ENCODE measurements at places on chromosomes 2 and 18.

GRCh38 chr2:207501802-207502576 lies 27.8 kb upstream of the CREB1 start:
- DNase-seq = no peak

DNA sequence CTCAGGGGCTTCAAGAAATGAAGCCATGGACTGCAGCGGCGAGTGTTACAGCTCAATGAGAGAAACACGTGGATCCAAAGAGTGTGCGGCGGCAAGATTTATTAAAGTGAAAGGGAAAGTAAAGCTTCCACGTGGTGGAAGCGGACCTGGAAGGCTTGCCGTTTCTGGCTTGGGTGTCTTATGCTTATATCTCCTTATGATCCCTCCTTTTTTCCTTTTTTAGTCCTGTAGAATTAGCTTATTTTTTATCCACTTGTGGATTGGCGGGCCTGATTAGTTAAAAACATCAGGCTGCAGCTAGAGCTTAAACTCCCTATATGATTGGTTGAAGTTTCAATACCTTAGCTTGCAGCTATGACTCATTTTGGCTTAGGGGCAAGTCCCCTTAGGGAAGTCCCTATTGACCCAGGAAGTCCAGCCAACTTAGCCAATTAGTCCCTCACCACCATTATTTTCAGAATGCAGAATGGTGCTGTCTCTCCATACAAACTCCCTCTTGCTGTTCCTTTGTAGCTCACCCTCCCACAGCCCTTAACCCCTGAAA lies 11.6 kb upstream of the HNMT start:
- no peak for DNase-seq

DNA sequence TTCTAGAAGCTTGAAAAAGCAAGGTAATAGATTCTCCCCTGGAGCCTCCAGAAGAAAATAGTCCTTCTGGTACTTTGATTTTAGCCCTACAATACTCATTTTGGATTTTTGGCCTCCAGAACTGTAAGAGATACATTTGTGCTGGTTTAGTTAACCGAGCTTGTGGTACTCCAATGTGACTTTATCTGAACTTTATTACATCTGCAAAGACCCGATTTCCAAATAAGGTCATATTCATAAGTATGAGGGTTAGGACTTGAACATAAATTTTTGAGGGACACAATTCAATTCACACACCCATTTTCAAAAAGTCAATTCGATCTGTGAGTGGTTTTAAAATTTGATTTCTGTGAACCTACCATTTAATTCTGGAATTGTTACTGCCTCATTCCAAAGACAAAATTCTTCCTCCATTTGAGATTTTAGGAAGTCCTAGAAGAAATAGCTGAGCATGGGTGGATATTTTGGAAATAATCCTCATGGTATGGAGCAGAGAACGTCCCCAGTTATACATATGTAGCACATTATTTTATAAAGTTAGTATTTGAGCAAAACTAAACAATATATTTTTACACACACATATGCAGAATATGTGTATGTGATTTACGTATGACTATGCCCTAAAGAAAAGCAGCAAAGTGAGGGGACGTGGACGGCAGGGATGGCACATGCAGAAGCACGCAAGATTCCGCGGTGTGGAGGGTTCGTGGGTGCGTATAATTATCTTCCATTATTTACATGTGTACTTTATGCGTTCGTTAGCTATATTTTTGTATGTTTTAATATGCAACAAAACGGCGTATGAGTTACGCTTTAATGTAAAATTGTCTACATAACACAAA lies 905 bp upstream of the NUP35 start:
- no peak for DNase-seq

DNA sequence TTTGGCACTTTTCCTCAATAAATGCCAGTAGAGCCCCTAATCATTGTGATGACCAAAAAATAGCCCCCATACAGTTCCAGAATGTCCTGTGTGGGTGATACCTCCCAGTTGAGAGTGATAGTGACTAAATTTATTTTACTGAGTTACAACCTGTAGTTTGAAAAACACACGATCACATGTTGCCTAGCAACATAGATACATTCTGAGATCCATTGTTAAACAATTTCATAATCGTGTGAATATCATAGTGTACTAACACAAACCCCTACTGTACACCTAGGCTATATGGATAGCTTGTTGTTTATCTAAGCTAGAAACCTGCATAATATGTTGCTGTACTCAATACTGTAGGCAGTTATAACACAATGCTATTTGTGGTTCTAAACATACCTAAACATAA lies 30.6 kb downstream of the KCMF1 start:
- DNase-seq = no peak

DNA sequence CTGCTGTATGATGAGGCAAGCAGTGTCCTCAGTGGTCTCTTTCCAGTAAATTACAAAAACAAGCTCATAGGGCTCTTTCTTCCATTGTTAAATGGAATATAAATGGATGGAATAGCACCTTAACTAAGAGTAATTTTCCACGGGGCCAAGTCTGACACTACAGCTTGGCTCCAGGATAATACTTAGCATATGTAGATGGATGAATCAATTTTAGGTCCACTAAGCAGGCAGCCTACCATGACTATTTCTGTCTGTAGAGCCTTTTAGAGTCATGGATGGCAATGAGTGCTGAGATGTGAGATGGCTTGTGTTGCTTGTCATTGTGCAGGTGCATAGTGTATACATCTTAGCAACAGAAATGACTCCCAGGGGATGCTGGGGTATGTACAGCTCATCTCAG lies 125.9 kb downstream of the PKP4 start:
- DNase-seq = no peak

DNA sequence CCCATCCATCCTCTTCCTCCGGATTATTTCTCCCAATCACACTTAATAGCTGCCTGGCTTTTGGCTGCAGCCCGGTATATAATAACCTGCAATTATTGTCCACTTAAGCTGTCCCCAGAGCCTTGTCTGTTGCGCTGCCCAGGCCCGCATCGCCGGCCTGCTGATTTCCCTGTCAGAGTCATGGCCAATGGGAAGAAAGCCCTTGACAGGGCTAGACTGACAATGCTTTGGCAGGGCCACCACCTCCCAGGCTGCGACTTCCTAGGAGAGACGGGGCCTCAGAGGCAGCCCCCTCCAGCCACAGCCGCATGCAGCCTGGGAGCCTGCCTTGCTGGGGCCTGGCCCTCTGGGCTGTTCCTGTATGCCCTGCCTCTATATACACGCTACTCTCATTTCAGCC lies 10.0 kb upstream of the CELF4 start:
- DNase-seq = no peak

- DNase-seq = no peak
Observed at GRCh38 chr2:10383960-10384734, 64.0 kb downstream of the ODC1 start.

GRCh38 chr2:11155381-11156035 lies at the start of gene SLC66A3:
TSS of gene SLC66A3 (plus strand) at chr2:11155467. CDS start at chr2:11155547, 80 bp downstream.
- DNase-seq = no peak

GRCh38 chr2:46737577-46737976 lies 178.0 kb downstream of the MCFD2 start:
- no peak for DNase-seq

GRCh38 chr2:170715932-170716777 lies 1.0 kb downstream of the SP5 start:
- DNase-seq = no peak

DNA sequence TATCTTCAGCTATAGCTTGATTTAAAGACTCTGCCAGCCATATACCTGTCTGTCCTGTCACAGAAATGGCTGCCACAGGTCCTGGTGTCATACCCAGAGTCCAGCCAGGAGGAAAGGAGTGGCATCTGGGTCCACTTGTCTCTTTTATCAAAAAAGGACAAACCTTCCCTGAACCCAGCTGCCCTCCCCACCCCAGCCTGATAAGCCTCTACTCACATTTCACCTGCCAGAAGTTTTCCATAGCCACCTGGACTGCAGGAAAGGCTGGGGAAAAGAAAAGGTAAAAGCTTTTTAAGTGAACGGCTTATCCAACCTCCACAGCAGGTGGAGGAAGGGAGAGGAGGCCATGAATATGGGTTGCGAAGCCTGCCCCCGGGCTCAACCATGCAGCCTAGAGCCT lies 32.8 kb downstream of the TMEM163 start:
- no peak for DNase-seq

DNA sequence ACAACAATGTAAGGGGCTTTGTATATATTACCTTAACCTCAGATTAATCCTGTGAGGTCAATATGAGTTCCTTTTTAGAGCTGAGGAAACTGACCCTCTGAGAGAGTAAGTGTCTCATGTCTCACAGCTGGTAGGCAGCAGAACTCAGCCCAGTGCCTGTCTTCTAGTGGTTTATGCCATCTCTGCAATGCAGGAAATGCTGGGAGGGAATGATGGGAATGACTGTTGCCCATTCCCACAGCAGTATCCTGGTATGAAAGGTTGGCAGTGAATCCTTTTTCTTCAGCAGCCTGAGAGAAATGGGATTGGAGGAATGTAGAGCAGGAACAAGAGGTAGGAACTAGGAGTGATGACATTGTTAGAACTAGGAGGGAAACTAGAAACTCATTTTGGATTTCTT lies 6.0 kb downstream of the MRPL30 start:
- no peak for DNase-seq

All from stimulated activated CD4-positive, alpha-beta T cell treated with anti-CD3 and anti-CD28 coated beads, Interleukin-2, amount 100 ng/mL, for 4 hours (primary cell).